ENCODE measurements at places on chromosomes 11 and 22. TPM values are rescaled to one million over a fixed set of nuclear protein-coding genes. Genes with fewer than 3 reads are reported as not detected.
A peak's percentile ranks its signal among the peaks of the same experiment; 100 is the strongest.

MAPK8IP1 gene
- total RNA-seq = 15.1 TPM

NPTXR gene
- total RNA-seq = 24.1 TPM

RAB1B gene
- 40.6 TPM for total RNA-seq

ART1 gene
- not detected for total RNA-seq

PATE4 gene
- total RNA-seq = not detected

HORMAD2 gene
- total RNA-seq = not detected

DNA sequence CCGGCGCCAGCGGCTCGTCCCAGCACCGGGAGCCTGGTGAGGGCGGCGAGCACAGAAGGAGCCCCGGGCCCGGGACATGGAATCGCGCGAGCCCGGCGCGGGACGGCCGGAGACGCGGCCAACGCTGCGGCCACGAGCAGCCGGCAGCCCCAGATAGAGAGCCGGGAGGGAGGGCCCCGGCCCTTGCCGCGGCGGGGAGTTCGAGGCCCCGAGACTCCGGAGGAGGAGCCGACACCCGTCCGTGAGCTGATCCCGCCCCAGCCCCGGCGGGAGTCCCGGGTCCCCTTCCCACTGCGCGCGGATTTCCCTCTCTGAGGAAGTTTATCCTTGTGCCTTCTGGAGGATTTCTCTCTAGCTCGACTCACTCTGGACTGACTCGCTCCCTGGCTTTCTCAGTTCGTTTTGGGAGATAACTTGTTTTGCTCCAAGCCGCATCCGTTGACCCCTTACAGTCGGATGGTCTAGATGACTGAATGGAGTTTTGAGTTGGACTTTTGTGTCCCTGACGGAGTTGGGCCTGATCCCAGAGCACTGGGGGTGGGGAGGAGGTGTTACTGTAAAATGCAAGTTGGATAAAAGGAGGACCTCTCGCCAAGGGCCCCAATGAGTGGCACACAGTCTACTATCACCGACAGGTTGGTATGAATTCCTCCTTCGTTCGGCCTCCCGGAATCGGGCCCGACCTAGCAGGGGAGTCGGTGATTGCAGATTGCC lies 585 bp downstream of the ARHGEF12 start:
- peak; percentile 52 for DNase-seq

DNA sequence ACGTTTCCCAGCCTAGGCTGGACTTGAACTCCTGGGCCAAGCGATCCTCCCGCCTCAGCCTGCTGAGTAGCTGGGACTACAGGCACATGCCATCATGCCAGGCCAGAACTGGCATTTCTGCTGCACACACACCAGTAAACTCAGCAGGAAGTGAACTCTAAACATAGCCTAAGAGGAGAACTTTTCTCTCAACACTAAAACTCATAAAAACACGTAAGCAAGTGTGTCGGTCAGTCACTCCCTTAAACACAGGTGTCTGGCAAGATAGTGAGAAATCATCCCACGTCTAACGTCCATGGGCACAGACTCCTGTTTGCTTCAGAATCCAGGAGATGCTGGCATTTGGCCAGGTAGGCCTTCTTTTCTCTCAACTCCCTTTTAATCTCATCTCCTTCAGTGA lies 104.8 kb downstream of the RPL27A start:
- DNase-seq = peak; percentile 82

DNA sequence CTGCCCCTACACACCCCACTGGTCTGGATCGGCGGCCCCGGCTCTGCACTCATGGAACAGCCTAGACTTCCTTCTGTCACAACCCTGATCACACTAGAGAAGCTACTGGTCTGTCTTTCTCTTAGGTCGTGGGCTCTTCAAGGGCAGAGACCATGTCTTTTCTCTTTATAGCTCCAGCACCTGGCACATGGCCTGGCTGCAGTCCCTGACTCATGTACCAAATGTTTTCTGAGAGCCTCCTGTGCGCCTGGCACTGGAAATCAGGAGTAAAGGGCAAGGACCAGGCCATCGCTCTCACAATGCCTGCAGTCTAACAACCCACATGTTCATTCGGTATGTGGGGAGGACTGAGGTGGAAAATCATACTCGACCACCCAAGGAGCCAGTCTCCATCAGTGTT lies 7.5 kb downstream of the ASCC2 start:
- no peak for DNase-seq

DNA sequence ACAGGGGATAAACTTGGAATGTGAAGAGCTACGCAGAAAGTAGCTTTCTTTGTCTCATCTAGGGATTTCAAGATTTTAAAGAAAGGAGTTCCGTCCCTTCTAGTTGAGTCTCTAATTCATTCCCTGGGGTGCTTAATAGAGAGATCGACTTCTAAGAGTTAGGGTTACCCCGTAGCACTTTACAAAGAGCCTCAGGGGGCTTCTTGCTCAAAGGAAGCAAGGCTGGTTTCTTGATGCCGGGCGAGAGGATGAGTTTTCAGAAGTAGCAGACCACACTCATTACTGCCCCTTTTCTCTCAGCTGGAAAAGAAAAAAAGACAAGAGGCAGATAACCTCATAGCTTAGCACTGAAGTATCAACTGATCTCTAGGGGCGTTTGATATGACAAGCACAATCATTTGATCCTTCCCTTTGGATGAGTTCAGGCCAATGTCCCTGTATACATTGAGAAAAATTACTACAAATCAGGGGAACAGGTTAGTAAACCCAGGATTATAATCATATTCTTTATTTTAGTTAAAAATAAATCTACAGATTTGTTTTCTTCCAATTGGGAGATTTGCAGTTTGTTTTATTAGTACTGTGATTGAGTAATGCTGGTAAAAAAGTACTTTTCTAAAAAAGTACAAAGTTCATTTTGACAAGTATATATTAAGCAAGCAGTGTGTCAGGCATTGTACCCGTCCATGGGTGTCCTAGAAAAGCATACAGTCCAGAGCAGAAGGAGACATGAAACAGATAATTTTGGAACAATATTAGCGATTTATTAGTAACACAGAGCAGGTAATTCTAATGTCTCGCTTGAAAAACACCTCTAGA lies 18.7 kb downstream of the ELMOD1 start:
- no peak for DNase-seq

DNA sequence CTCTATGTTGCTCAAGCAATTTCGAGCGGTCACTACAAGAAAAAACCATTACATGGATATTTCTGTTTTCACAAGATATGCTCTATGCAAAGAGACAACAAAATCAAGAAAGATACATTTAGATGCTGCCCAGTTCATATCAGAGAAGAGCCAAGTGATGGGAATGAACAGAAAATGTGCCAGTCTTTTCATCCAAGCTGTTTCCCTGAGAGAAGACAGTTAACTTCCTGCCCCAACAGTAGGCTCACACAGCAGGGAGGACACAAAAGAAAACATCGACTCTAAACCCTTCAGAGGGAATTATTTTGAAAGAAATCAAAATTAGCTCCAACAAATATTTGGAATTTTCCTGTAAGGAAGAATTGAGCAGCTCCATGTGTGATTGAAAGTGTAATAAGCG lies 11.6 kb downstream of the JAML start:
- no peak for DNase-seq

DNA sequence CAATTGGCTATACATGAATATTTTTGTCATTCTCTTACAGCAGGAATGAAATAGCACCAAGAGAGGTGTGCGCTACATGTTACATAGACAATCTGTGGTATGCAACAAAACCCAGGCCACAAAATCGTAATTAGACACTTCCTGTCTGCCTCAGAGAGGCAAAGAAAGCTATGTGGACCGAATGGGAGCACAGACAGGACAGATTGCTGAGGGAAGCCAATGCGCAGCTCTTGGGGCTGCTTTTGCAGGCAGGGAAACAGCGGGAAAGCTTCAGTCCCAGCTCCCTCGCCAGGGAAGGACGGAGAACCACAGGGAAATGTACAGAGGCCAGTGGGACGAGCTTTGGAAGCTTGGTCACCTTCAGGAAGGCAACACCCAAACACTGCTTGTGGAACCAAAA lies 40.9 kb downstream of the SERPINH1 start:
- DNase-seq = no peak

DNA sequence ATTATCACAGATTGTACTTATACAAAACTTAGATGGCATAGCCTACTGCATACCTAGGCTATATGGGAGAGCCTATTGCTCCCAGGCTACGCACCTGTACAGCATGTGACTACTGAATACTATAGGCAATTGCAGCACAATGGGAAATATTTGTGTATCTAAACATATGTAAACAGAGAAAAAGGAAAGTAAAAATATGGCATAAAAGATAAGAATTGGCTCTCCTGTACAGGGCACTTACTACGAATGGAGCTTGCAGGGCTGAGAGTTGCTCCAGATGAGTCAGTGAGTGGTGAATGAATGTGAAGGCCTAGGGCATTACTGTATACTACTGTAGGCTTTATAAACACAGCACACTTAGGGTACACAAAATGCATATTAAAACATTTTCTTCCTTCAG lies 13.2 kb downstream of the APOL6 start:
- no peak for DNase-seq

GRCh38 chr11:102220728-102221467 lies 96.4 kb upstream of the BIRC3 start:
- DNase-seq = no peak

DNA sequence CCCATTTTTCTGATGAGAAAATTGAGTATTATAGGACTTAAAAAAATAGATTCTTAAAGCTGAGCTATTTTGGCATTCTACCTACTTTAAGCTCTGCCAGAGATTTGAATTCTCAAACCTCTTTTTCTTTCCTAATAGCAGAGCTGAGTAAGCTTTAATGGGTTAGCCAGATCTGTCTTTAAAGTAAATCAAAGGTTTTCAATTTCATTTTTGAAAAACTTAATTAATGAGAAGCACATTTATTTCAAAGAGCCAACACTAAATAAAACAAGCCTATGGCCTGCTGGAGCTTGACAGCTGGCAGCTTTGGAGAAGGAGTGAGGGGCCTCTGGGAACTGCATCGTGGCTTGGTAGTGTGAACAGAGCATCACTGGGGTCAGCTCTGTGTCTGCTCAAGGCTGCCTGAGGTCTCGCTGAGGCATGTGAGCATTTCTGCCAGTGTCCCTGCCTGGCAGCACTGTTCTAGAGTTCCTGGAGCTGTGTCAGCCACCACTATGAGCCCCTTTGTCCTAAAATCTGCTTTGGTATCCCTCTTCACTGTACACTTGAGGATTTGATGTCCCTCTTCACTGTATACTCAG lies 50.4 kb upstream of the PRSS23 start:
- DNase-seq = no peak

DNA sequence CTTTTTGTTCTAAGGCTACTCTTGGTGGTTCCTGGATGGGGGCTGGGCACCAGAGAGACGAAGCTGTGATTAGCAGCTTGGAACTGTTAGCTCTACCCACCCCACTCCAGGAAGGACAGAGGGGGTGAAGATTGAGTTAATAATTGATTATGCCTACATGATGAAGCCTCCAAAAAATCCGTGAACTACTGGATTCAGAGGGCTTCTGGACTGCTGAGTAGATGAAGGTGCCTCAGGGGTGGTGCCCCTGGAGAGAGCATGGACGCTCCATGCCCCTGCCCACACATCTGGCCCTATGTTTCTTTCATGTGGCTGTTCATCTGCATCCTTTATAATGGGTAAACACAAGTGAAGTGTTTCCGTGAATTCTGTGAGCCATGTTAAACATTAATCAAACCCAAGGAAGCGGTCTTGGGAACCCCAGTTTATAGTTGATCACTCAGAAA lies 47.3 kb upstream of the CYP2D6 start:
- no peak for DNase-seq

GRCh38 chr11:9633679-9634078 lies 30.2 kb upstream of the SWAP70 start:
- DNase-seq = no peak

- no peak for DNase-seq
Measured at GRCh38 chr11:131811383-131811782, 441.0 kb downstream of the NTM start.

- DNase-seq = no peak
Measured at GRCh38 chr11:129731316-129731715, 84.3 kb upstream of the TMEM45B start.

DNA sequence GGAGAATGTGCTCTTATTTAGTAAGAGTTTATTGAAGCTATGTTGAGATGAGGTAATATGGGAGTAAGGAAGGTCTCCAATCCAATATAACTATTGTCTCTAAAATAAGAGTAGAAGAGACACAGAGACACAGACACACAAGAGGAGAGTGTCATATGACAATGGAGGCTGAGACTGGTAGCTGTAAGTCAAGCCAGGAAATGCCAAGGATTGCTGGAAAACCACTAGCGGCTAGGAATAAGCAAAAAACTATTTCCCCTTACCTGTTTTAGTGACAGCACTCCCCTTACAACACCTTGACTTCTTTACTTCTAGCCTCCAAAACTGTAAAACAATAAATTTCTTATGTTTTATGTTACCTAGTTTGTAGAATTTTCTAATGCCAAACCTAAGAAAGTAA lies 1652.8 kb downstream of the LRRC4C start:
- no peak for DNase-seq

GRCh38 chr22:42842658-42843370 lies 14.3 kb downstream of the ARFGAP3 start:
- peak; percentile 1 for DNase-seq

- DNase-seq = no peak
Measured at GRCh38 chr11:84642500-84642899, 984.6 kb downstream of the DLG2 start.
